ENCODE measurements at places on chromosomes 13 and 19.
A peak's percentile ranks its signal among the peaks of the same experiment; 100 is the strongest.

DNA sequence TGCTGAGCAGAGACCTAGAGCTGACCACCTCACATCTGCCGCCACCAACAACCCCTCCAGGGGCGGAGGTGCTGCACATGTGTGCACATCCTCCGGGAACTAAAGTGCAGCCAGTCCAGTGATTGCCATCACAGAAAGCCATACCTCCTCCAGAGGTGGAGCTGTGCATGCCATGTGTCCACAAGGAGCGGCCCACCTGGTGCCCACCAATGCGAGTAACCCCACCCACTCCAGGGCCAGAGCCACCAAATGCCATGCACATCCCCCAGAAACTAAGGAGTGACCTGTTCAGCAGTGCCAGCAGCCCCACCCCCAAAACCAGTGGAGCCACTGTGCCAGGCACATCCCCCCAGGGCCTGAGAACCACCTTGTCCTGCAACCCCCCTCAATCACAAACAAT lies 557.9 kb downstream of the UQCRFS1 start:
- H3K4me1 ChIP-seq = peaks cover 3% of the 10 kb centered on the region
- H3K4me3 ChIP-seq = no peak overlapping the region
- H3K27me3 ChIP-seq = peaks cover 11% of the 10 kb centered on the region
- no peak overlapping the region for H3K27ac ChIP-seq
- no peak for DNase-seq

GRCh38 chr19:34480971-34481841 lies at the start of gene WTIP:
Gene WTIP (plus strand): TSS chr19:34481758. CDS start chr19:34481975, 217 bp downstream.
- peaks cover 2% of the 10 kb centered on the region for H3K36me3 ChIP-seq
- peak; percentile 87 for DNase-seq
- H3K4me3 ChIP-seq = peak within 1 kb of the TSS; percentile 83
- H3K4me1 ChIP-seq = peaks cover 11% of the 10 kb centered on the region

DNA sequence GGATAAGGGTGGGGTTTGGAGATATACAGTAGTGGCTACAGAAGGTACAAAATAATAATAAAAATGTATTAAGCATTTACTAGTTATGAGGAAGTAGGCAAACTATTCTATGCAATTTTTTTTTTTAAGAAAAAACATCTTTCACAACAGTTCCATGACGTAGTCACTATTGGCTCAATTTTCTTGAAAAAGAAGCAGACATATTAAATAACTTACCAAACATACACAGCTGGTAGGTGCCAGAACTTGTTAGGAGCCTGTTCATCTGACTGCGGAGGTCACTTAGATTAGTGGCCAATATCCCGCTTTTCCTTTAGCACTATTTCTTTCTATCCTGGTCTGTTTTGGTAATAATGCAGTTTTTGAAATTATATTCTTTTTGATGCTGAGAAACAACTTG lies 593.5 kb downstream of the KCTD12 start:
- no peak overlapping the region for H3K4me3 ChIP-seq
- no peaks in the 10 kb centered on the region for H3K36me3 ChIP-seq
- H3K27me3 ChIP-seq = no peaks in the 10 kb centered on the region
- H3K27ac ChIP-seq = no peak overlapping the region
- no peak for DNase-seq

DNA sequence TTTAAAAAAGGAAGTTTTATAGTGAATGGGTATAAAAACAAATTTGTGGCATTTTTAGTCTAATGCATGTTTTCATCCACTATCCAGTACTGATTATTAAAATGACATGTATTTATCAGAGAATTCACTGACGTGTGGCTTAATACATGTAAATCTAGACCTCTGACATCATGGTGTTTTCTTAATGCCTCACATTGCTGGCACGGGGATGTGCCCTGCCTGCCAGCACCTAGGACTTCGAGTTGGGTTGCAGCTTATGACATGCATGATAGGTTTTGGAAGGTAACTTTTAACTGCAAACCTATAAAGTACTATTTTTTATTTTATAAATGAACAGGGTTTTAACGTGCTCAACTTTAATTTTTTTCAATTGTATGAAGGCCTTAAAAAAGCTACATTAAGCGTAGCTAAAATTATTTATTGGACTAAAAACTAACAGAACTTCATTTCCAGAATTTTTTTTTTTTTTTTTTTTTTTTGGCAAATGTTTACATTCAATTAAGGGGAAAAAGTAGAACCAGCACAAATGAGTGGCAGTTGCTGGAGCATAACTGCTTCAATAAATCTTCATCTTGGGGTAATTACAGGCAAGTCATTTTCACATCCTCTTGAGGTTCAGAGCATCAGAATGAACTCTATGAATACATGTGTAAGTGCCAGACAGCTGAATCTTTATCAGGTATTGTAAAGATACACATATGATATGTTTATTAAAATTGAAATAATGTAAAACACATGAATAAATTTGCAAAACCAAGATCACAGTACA lies 16.3 kb downstream of the METTL21C start:
- no peak for DNase-seq
- no peak overlapping the region for H3K27ac ChIP-seq
- peaks cover 12% of the 10 kb centered on the region for H3K36me3 ChIP-seq
- no peaks in the 10 kb centered on the region for H3K4me1 ChIP-seq
- no peaks in the 10 kb centered on the region for H3K27me3 ChIP-seq
- H3K4me3 ChIP-seq = no peak overlapping the region

GRCh38 chr13:100535426-100536135 lies 53.0 kb downstream of the GGACT start:
- no peaks in the 10 kb centered on the region for H3K27me3 ChIP-seq
- no peak overlapping the region for H3K27ac ChIP-seq
- H3K36me3 ChIP-seq = peaks cover 21% of the 10 kb centered on the region

- peak overlapping the region; percentile 75 for H3K4me3 ChIP-seq
- no peaks in the 10 kb centered on the region for H3K36me3 ChIP-seq
- H3K4me1 ChIP-seq = peaks cover 8% of the 10 kb centered on the region
- H3K27ac ChIP-seq = peak overlapping the region; percentile 51
- H3K27me3 ChIP-seq = peaks cover 80% of the 10 kb centered on the region
These were observed 755 bp downstream of the SERTM1 start for GRCh38 chr13:36674337-36675212.

GRCh38 chr19:28285078-28285477 lies 927.9 kb downstream of the UQCRFS1 start:
- H3K36me3 ChIP-seq = no peaks in the 10 kb centered on the region
- no peak overlapping the region for H3K4me3 ChIP-seq
- peaks cover 18% of the 10 kb centered on the region for H3K27me3 ChIP-seq
- no peak for DNase-seq
